ENCODE measurements at places on chromosomes 6 and 20.

DNA sequence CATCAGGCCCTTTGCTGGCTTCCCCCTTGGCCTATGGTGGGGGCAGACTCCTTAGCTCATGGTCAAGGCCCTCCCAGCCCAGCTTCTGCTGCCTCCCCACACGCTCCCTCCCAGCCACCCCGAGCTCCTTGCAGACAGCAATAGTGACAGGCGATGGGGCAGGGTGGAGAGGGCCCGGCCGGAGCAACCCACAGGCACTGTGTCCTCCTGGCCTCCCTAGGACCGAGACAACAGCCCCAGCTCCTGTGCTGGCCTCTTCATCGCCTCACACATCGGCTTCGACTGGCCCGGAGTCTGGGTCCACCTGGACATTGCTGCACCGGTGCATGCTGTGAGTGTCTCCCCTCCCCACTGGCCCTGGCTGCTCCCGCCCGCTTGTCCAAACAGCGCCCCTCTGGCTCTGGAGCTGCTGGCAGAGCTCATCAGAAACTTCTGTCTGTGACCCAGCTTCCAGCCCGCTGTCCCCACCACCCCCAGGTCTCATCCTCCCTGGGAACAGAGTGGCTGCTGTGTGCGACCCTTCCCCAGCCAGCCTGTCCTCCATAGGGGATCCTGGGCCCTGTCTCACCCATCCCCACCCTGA is 21.8 kb downstream of the NPEPL1 start:
- no peak for DNase-seq

GRCh38 chr6:22601984-22602383 is 32.6 kb downstream of the HDGFL1 start:
- DNase-seq = no peak

- no peak for DNase-seq
Observed at GRCh38 chr6:136351518-136352110, 62.0 kb upstream of the BCLAF1 start.

- no peak for DNase-seq
Observed at GRCh38 chr6:141484711-141485110, 648.0 kb upstream of the GJE1 start.

DNA sequence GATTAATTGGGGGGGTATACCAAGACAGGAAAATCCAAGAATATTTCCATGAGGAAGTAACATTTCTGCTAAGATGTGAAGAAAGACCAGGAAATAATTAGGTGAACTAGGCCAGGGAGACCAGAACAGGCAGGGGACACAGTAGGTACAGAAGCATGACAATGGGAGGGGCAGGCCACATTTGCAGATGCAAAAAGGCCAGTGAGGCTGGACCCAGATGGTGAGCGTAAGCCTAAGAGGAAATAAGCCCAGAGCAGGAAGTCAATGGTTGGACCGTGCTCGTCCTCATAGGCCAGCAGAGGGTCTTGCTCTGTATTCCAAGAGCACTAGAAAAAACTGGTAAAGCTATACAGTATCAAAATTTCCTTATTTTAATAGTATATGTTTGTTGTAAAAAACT is 9.4 kb downstream of the CEP162 start:
- DNase-seq = no peak

DNA sequence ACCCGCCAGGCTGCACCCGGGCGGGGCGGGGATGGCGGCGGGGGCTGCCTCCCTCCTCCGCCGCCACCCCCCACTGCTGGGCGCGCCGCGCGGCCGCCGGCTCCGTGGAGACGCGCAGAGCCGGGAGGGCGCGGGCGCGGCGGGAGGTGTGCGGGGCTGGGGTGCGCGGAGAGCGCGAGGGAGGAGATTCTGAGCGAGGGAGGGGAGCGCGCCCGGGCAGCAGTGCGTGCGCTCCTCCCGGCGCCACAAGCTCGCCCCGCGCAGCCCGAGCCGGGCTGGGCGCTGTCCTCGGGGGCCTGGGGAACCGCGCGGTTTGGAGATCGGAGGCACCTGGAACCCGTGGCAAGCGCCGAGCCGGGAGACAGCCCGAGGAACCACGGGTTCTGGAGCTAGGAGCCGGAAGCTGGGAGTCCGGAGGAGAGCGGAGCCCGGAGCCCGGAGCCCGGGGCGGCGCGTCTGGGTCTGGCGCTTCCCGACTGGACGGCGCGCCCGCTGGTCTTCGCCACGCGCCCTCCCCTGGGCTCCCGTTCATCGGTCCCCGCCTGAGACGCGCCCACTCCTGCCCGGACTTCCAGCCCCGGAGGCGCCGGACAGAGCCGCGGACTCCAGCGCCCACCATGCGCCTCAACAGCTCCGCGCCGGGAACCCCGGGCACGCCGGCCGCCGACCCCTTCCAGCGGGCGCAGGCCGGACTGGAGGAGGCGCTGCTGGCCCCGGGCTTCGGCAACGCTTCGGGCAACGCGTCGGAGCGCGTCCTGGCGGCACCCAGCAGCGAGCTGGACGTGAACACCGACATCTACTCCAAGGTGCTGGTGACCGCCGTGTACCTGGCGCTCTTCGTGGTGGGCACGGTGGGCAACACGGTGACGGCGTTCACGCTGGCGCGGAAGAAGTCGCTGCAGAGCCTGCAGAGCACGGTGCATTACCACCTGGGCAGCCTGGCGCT is at the start of gene NTSR1:
NTSR1 (plus strand) TSS at position 246 of the 946 bp plus-strand sequence; CDS start at position 618, 372 bp downstream.
- peak; percentile 25 for DNase-seq

- no peak for DNase-seq
Observed at GRCh38 chr6:12729467-12729866, 12.9 kb downstream of the PHACTR1 start.

DNA sequence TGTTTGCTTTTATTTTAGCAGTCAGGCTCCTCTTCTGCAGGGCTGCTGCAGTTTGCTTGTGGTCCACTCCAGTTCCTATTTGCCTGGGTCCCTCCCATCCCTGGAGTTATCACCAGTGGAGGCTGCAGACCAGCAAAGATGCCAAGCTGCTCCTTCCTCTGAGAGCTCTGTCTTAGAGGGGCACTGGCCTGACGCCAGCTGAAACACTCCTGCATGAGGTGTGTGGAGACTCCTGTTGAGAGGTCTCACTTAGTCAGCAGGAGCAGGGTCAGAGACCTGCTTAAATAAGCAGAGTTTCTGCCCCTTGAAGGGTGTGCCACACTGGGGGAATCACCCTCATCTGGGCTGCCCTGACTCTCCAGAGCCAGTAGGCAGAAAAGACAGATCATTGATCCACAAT is 16.2 kb upstream of the WFDC8 start:
- DNase-seq = no peak

DNA sequence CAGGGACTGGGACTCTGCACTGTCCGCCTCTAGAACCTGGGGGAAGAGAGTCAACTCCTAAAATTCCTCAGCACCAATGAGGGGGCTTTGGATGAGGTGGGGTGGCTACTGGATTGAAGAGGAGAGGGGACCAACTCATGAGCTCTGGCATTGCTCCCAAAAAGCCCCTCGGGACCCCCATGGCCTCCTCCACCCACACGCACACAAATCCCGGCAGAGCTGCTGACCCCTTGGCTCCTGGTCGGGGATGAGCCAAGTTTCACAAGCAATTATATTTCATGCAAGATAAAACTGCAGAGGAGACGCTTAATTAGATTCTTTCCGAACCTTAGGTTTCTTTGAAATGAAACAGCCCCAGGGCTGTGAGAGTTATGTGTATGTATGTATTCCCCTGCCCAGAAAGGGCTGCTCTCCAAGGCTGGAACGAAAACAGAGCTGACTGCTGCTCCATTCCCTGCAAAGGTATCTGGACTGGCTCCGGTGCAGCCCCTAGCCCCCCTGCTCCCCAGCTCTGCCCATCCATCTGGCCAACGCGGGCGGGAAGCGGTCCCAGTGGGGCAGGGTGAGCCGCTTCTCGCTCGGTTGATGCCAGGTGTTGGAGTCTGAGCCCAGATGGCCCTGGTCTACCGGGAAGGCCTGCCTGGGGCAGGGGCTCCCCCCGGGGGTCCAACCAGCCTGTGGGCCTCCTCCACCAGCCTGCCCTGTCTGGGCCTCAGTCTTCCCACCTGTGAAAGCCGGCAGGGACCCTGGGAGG is 46.8 kb upstream of the STX16 start:
- DNase-seq = peak; percentile 60

DNA sequence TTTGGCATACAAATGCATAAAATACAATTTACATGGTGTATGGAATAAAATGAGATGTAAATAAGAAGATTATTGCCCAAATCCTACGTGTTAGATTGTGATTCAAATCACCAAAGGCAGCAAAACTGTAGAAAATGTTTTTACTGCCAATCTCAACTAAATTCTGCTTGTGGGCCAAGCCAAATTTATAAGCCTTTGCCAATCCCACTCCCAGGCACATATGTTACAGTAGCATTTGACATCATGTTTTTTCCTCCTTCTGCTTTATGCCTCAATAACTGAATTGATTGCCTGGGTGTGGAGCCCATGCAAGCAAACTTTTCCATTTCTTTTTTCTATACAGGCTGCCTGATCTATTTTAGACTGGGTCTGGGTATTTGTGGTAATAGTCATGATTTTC is 36.3 kb upstream of the LRRC1 start:
- DNase-seq = no peak

GRCh38 chr6:24549158-24549557 is 54.4 kb downstream of the ALDH5A1 start:
- DNase-seq = no peak

DNA sequence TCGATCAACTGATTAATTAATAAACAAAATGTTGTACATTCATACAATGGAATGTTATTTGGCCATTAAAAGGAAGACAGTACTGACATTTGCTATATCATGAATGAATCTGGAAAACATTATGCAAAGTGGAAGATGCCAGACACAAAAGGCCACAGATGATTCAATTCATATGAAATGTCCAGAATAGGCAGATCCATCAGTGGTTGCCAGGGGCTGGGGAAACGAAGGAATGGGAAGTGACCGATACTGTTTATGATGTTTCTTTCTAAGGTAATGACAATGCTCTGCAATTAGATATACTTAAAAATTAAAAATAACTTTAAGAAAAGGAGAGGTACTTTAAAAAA is 37.2 kb downstream of the ELOVL5 start:
- peak; percentile 68 for DNase-seq

DNA sequence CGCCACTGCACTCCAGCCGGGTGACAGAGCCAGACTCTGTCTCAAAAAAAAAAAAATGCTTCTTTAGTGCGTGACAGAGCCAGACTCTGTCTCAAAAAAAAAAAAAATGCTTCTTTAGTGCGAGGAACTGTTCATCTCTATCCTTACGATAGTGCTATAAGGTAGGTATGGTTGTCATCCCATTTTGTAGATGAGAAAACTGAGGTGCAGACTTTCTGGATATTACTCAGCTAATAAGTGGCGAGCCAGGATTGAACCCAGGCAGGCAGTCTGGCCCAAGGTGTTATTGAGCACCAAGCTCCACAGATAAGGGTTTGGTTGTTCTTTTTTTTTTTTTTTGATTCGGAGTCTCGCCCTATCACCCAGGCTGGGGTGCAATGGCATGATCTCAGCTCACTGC is 11.9 kb downstream of the MEA1 start:
- no peak for DNase-seq

DNA sequence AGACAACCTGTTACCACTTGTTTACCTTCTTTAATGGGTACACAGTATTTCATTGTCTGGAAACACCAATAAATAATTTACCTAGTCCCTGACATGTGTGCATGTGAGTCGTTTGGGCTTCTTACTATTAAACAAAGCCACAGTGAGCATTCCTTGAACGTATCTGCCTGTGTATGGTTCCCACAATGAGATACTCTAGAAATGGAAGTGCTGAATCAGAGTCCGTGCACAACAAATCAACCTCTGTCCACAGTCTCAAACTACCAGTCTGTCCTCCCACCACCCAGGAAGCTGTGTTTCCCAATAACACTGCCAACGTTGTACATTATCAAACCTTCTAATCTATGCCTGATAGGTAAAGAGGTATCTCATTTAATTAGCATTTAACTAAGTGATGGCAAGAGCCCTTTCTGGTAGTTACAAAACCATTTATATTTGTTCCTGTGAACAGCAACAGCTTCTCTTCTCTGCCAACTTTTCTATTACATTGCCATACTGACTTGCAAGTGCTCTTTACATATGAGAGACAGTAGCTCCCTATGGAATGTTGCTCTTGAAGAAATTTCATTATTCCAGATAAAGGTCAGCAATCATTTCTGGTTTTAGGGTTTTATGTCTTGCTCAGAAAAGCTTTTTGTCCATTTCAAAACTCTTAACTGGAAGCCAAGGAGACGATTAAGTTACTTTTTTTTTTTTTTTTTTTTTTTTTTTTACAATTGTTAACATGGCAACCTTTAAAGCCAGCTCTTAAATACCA is 14.7 kb downstream of the JAG1 start:
- DNase-seq = no peak

- DNase-seq = no peak
Observed at GRCh38 chr20:11438412-11438811, 479.3 kb upstream of the BTBD3 start.

- DNase-seq = no peak
Observed at GRCh38 chr6:164533045-164533362, 776.4 kb downstream of the C6orf118 start.

GRCh38 chr6:112298816-112299281 is 44.5 kb upstream of the LAMA4 start:
- DNase-seq = peak; percentile 84

GRCh38 chr6:147734151-147734550 is 225.7 kb downstream of the SAMD5 start:
- DNase-seq = no peak

DNA sequence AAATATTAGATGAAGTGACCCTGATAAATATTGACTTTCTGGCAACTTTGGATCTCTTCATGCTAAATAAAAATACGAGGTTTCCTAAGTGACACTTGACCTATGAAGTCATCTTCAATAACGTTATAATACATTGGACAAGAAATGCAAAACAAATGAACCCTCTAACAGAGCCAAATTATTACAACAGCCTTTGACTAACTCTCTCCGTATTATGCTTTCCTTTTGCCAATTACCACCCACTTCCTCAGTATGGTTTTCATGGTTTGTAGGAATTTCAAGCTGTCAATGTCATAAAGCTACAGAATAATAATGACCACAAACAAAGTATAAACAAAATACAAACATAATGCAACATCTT is 210.5 kb downstream of the MOXD1 start:
- DNase-seq = peak; percentile 75

DNA sequence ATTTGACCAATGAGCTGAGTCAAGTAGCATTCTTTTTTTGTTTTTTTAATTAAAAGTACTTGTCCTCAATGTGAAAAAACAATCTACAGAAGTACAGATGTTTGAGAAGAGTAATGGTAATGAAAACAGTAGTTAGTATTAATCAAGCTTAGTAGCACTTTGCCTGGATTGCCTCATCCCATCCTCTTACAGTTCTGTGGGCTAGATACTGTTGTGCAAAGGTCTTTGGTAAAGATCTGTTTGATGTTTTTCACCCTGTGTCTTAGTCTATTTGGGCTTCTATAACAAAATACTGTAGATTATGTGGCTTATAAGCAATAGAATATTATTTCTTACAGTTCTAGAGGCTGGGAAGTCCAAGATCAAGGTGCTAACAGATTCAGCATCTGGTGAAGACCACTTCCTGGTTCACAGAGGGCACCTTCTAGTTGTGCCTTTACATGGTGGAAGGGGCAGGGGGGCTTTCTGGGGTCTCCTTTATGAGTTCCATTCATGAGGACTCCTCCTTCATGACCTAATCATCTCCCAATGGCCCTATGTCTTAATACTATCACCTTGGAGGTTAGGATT is 84.3 kb downstream of the SHLD1 start:
- no peak for DNase-seq
